GF-D8 (cell line): ENCODE measurements at places on chromosomes 7 and 10.

DNA sequence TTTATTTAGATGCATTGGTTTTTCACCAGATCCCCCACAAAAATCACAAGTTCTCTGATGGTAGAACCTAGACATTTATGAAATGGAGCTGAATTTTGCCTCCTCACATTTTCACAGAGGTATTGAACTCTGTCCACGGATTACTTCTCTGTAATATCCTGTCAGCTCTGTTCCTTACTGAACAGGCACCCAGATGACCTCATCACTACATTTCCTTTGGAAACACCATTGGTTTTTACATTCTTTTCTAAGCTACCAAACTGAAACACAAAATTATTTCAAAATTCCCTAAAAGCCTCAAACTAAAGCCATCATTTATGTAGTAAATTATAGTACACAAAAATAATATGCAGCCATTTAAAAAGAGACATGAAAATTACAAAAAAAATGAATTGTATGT lies 98.3 kb upstream of the KCNIP2 start:
- DNase-seq = no peak

DNA sequence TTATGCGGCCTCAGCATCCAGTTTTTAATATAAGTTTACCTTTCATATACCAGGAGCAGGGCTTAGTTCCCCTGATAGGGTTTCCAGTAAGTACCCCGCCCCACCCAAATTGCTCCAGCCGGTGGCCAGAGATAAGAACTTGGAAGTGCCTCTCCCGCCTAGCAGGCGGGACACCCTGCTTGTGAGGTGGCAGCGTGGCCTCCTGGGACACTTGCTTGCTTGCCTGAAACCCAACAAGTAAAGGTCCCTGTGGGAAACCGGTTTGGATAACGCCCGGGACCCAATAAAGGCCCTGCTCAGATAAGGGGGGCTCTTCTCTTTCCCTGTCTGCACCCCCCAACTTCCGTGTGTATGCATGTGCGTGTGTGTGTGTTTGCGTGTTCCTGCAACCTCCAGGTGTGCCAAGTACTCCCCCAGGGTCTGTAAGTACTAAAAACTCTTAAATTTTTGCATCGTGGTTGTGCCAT lies 154.3 kb downstream of the ARHGAP21 start:
- no peak for DNase-seq

GRCh38 chr10:104297697-104298660 lies 29.0 kb downstream of the GSTO2 start:
- no peak for DNase-seq

GRCh38 chr7:138282997-138283396 lies 177.1 kb upstream of the TRIM24 start:
- no peak for DNase-seq

GRCh38 chr7:149599636-149600206 lies 102.1 kb upstream of the ZNF746 start:
- DNase-seq = peak; percentile 74

GRCh38 chr10:84392181-84392580 lies 63.8 kb downstream of the CCSER2 start:
- DNase-seq = no peak

- DNase-seq = no peak
Measured at GRCh38 chr7:31892099-31892829, 177.9 kb downstream of the PDE1C start.

DNA sequence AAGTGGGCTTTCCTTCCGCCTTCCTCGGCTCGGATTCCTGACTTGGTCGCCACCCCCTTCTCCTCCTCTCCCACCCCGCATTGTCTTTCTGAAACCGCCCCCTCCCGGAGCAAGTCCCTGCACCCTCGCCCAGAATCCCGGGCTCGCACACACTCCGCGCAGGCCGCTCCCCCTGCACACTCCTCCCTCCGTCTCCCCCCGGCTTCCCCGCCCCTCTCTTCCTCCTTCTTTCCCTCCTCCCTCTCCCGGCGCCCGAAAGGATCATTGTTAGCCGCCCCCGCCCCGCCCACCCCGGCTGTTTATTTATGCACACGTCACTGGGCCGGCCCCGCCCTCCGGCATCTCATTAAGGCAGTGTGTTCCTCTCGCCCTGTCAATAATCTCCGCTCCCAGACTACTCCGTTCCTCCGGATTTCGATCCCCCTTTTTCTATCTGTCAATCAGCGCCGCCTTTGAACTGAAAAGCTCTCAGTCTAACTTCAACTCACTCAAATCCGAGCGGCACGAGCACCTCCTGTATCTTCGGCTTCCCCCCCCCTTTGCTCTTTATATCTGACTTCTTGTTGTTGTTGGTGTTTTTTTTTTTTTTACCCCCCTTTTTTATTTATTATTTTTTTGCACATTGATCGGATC lies at the start of gene TCF7L2:
Gene TCF7L2 (plus strand): TSS at position 373 of the 633 bp plus-strand sequence. CDS start 510 bp downstream, outside the sequence.
- no peak for DNase-seq

DNA sequence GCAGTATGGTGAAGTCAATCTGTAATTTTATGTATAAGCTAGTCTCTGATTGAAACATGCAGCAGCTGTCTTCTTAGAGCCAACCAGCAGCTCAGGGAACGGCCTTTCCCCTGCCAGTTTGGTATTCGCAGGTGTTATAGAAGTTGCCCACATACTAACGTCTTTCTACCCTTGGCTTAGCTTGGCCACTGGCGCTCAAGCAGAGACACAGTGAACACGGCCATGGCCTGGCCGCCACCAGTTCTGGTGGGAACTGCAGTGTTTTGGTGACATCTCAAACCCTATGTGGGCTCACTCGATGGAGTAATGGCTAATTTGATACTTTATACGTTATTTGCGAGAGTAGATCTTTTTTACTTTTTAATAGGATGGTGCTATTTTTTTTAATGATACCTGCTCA lies 17.1 kb downstream of the EIF4H start:
- DNase-seq = no peak

- DNase-seq = no peak
Measured at GRCh38 chr7:147982307-147982706, 608.3 kb upstream of the C7orf33 start.

GRCh38 chr10:96125142-96125515 lies 5.0 kb upstream of the ZNF518A start:
- DNase-seq = peak; percentile 44

GRCh38 chr7:28835800-28836199 lies 122.3 kb downstream of the TRIL start:
- DNase-seq = no peak

GRCh38 chr7:139741239-139741638 lies 36.6 kb downstream of the HIPK2 start:
- no peak for DNase-seq

GRCh38 chr10:536371-536925 lies 153.0 kb downstream of the DIP2C start:
- no peak for DNase-seq

DNA sequence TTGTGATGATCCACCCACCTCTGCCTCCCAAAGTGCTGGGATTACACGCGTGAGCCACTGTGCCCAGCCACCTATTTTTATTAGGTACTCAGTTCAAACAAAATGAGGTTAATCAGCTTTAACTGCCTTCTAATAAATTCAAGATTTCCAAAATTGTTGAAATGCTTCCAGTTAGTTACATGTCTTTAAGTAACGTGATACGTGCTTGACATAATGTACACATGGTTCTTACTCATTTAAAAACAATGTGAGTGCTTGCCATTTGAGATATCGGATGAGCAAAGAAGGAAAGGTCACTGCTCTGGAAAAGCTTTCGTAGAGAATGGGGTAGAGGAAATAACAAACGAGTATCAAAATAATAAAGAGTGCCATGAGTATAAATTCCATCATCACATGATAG lies 83.6 kb downstream of the KMT2E start:
- DNase-seq = no peak

DNA sequence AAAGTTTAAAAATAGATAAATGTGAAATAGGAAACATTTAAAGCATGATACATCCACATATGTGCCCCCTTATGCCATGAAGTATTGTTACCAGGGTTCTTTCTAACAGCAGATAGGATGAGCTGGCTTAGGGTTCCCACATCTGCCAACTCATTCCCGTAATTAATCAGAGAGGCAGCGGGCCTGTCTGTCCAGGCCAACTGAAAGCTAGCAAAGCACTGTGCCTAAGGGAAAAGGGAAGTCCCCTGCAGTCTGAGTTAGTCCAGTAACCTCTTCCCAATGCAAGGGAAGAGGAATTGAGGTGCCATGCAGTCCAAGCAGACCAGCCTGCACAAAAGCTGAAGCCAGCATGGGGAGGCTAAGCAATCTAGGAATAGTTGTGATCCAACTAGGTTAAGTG lies 18.3 kb upstream of the ZC3HAV1L start:
- no peak for DNase-seq

GRCh38 chr10:15859509-15859905 lies 800 bp downstream of the MINDY3 start:
- no peak for DNase-seq

GRCh38 chr7:106619213-106619612 lies 41.7 kb downstream of the CCDC71L start:
- DNase-seq = no peak

- no peak for DNase-seq
Measured at GRCh38 chr7:51289623-51290303, 26.8 kb downstream of the COBL start.

GRCh38 chr7:106255246-106255645 lies 29.5 kb downstream of the NAMPT start:
- DNase-seq = no peak

DNA sequence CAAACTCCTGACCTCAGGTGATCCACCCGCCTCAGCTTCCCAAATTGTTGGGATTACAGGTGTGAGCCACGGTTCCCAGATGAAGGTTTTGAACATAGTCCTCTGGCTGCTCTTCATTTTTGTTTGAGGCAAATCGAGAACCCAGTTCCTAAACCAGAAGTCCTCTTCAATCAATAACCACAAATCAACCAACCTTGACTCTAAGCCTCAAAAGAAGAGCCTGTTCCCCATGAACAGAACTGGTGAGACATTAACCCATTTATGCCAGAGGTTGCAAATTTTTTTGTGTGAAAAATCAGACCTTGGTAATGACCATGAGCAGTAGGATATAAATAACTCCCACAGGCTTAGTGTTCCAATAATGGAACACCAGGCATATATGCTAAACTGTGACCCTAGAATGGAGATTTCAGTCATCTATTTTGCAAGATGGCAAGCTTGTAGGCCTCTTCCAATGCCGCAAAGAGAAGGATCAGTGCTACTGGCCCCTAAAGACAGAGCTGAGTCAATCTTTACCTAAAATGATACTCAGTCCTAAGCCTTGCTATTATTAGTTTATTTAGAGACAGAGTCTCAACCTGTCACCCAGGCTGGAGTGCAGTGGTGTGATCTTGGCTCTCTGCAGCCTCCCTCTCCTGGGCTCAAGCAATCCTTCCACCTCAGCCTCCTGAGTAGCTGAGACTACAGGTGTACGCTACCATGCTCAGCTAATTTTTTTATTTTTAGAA lies 15.9 kb downstream of the KPNA7 start:
- no peak for DNase-seq

GRCh38 chr7:95330204-95330960 lies 6.0 kb upstream of the PON1 start:
- no peak for DNase-seq

- no peak for DNase-seq
Measured at GRCh38 chr7:115988401-115988800, 42.2 kb downstream of the TFEC start.

DNA sequence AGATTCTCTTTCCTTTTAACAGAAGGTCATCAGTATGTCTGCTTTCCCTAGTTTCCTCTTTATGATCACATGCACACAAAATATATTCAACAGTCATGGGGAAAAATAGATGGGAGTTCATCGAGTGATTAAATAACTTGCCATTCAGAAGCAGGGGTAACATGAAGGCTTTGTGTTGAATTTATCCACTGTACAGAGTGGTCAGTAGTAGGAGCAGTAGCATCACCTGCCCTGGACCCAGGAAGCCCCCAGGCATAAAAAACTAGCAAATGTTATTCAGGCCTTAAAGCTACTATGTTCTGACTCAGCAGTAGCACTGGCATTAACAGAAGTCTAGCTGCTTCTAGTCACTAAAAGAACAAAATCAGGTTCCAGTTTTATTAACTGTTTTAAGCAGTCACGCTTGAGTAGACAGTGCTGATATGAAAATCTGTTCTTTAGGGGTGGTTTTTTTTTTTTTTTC lies 31.4 kb upstream of the FAM133B start:
- DNase-seq = no peak

- DNase-seq = no peak
Measured at GRCh38 chr7:1544178-1544895, 11.7 kb downstream of the TMEM184A start.

GRCh38 chr7:46932676-46933424 lies 649.1 kb downstream of the TNS3 start:
- DNase-seq = no peak

GRCh38 chr10:5723692-5724091 lies 39.1 kb downstream of the TASOR2 start:
- no peak for DNase-seq

DNA sequence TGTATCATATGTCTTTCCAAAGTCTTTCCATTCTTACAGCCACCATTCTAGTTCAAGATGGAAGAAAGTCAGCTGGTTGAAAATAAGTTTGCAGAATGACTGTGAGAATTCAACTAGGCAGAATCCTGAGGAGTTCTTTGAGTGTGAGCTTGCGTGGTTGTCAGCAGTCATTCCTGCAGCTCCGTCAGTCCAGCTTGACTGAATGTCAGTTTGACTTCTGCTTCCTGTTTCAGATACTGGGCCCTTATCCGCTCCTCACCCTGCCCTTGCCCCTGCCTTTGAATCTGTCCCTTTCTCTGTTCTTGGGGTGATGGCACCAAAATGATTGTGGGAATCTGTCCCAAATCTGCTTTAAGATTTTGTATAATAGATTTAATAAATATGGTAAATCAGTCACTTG lies 27.8 kb downstream of the SLC26A5 start:
- no peak for DNase-seq

DNA sequence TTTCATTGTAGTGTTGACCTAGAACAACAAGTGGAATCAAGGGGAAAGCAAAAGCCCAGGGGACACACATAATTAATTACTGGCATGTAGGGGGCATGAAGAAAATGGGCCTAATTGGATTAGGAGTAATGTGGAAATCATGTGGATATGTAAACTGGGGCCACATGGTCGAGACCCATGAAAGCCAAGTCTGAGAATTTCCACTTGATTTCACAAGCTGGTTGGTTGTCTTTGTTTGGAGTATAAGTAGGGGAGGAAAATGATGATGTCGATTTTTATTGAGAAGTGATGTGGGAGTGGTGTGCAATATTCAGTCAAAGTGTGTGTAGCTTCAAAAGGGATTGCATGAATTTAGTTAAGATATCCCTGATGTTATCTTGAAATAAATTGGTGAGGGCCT lies 131.8 kb downstream of the LRRC4 start:
- DNase-seq = no peak

GRCh38 chr7:143886826-143887477 lies 15.0 kb downstream of the TCAF1 start:
- DNase-seq = no peak
